Foreskin melanocyte (primary cell): ENCODE measurements at places on chromosomes 7 and 10.

GRCh38 chr10:352476-353235 is 217.4 kb downstream of the ZMYND11 start:
- no peak for DNase-seq

GRCh38 chr7:129298268-129298893 is 73.6 kb downstream of the AHCYL2 start:
- no peak for DNase-seq

- DNase-seq, result no peak
These were observed 11.5 kb upstream of the SP8 start for GRCh38 chr7:20798081-20798693.

DNA sequence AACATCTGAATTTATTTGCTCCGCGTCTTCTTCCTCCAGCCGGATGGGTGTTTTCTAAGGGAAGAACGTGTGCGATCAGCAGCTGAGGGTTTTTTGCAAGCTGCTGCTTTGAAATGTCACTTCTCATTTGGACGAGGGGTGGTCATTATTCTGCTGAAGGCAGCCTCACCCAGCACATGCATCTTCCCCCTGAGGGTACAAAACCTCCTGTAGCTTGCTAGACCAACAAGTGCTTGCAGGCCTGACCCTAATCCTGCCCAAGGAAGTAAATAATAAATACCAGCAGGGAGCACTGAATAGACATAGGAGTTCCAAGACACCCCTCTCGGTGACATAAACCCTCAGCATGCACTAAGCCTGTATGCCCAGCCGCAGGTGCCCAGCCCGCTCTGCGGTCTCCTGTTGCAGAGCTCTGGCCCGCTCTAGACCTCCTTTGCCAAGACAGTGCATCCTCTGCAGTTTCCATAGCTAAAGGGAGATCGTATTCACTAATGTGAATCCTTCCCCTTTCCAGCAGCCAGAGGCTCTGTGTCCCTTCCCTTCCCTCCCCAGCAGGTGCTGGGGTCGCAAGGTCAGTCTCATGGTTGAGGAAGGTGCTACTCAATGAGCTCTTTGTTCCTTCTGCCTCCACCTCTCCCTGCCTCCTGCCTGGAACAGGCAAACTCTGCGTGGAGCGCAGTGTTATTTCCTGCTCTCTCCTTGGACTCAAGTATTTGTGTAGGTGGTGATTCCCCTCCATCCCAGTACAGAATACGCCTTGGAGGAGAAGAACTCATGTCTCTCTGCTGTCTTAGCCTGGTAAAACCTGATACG is 36.6 kb downstream of the SBDS start:
- no peak for DNase-seq

DNA sequence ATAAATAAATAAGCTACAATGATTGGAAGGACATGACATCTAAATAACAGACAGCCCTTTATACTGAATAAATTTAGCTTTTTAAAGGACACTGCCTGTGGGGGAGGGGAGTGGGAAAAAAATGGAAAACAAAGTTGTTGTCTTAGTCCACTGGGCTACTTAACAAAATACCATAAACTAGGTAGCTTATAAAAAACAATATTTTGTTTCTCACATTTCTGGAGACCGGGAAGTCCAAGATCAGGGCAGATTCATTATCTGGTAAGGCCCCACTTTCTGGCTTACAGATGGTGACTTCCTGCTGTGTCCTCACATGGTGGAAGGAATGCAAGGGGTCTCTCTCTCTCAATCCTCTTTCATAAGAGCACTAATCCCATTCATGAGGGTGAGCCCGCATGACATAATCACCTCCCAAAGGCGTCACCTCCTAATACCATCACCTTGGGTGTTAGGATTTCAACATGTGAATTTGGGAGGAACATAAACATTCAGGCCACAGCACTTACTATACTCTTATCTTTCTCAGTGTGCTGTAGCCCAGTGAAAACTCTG is 43.0 kb downstream of the DNAJC12 start:
- no peak for DNase-seq

DNA sequence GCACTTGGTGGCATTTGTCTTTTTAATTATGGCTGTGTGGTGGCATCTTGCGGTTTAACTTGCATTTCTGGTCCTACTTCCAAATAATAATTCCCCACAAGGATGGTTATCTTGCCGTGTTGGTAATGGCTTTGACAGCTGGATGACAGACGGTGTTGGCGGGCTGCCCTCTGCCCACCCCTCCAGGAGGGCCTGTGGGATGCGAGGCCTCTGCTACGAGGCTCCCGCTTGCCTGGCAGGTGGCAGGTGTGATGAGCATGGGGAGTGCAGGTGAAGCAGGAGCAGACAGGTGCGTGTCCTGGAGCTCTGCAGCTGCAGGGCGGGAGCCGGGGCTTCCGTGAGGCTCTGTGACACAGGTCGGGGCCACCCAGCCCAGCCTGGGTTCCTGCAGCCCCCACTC is 11.8 kb downstream of the INPP5A start:
- DNase-seq, result no peak

DNA sequence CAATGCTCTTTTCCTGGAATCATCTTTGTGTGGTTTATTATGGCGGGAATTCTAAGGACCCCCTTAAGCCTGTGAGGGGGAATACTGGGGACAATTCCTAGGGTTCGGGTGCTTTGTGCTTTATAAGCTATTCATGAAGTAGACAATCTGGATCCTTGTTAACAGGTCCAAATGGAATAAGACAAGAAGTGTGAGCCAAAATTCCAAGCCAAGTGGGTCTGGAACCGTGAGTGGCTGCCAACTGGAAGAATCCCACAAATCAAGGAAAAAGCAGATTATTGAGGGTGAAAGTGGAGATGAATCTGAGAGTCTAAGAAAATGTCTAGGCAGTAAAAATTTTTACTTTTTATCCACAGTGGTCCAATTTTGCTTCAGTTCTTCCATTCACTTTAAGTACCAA is 136.8 kb downstream of the MDFIC start:
- DNase-seq, result no peak

- DNase-seq, result no peak
These were observed 918 bp upstream of the STRA8 start for GRCh38 chr7:135232720-135233119.

DNA sequence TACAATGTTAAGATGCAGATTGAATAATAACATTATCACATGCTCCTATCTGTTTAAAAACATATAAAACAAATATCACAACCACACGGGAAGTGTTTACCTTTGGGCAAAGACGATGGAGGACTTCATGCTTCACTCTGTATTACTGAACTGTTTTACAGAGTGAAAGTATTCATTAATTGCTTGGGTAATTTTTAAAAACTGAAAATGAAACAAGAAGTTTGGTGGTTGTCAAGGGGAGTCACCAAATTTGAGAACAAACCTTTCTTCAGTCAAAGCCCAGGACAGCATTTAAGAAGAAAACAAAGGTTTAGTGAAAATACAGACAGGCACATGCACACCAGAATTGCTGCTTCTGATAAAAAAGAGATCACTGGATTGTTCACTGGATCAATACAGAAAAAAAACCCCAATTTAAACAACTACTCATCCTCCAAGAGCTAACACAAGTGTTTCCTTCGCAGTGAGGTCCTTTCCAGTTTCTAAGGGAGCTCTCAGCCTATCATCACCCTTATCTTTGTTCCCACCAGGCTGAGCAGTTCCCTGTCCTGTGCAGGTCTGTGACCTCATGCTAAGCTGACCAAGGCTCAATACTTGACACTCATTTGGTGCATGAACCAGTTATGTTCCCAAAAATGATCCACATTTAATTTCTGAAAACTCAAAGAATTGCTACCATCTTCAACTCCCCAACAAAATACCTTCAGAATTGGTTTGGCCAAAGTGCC is 8.8 kb downstream of the PARP12 start:
- no peak for DNase-seq

DNA sequence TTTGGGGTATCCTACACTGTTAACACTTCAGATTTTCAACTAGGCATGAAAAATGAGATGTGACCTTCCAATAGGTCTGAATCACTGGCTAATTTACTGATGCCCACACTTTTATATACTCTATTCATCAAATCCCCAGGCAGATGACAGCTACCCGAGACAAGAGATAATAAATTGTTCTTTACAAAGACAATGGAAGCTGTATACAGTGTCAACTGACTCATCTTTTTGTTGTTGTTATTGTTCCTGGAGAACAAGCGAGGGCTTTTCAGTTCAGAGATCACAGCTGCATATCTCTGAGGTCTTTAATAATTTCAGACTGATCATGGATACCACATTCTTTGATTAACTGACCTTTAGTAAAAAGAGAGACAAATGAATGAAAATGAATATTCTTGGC is 228.9 kb downstream of the SDHAF3 start:
- peak; percentile 24 for DNase-seq

DNA sequence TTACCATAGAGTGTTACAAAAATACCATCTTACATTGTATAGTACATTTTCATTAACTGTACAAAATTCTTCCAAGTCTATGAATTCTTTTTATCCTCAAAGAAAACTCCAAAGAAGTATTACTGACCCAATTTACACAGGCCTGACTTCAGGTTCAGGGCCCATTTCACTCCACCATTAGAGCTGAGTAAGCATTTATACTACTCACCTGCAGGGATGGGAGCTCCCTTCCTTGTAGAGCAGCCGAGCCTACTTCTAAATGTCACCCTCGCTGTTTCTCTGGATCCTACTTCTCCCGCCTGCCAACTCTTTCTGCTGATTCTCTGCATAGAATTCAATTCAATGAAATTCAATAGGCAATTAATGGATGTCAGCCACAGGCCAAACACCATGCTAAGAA is 56.0 kb downstream of the CCDC71L start:
- no peak for DNase-seq

- DNase-seq, result no peak
These were observed 24.9 kb upstream of the SLF2 start for GRCh38 chr10:100887761-100888296.
